AG09319 (cell line): ENCODE measurements at places on chromosomes 4 and X.

- no peak for DNase-seq
Measured at GRCh38 chr4:15245006-15245530, 182.8 kb upstream of the C1QTNF7 start.

GRCh38 chr4:6687947-6688878, 5.5 kb upstream of the S100P start:
- no peak for DNase-seq

GRCh38 chrX:17878028-17878670, 17.1 kb upstream of the RAI2 start:
- no peak for DNase-seq

GRCh38 chr4:161404346-161405110, 759.3 kb downstream of the FSTL5 start:
- DNase-seq = no peak

DNA sequence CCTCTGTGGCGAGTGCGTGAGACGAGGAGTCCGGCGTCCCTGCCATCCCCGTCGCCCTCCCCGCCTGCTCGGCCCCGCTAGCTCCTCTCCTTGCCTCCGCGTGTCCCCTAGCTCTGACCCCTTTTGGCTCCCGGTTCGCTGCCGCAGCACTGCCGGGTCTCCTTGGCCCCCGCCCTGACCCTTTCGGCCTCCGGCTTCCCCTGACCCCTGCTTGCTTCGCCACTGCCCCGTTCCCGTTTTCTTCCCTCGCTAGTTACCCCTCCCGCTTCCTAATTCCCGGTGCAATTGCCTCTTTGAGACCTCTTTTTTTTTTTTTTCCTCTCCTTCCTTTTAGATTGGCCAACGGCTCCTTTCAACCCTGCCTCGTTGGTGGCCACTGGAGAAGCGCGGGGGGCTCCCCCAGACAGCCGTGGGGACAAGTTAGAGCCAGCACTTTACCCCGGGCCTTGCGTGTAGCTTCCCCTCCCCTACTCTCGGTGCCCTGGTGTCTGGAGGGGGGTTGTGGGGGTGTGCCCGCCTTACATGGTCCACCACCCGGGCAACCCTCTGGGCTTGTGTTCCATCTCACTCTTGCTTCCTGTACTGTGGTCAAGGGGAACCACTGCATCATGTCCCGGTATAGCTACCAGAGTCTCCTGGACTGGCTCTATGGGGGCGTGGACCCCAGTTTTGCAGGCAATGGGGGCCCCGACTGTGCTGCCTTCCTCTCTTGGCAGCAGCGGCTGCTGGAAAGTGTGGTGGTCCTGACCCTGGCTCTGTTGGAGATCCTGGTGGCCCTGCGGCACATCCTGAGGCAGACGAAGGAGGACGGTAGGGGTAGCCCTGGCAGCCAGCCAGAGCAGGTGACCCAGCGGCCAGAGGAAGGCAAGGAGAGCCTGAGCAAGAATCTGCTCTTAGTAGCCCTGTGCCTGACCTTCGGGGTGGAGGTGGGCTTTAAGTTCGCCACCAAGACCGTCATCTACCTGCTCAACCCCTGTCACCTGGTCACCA, 548 bp downstream of the TMEM164 start:
- no peak for DNase-seq

DNA sequence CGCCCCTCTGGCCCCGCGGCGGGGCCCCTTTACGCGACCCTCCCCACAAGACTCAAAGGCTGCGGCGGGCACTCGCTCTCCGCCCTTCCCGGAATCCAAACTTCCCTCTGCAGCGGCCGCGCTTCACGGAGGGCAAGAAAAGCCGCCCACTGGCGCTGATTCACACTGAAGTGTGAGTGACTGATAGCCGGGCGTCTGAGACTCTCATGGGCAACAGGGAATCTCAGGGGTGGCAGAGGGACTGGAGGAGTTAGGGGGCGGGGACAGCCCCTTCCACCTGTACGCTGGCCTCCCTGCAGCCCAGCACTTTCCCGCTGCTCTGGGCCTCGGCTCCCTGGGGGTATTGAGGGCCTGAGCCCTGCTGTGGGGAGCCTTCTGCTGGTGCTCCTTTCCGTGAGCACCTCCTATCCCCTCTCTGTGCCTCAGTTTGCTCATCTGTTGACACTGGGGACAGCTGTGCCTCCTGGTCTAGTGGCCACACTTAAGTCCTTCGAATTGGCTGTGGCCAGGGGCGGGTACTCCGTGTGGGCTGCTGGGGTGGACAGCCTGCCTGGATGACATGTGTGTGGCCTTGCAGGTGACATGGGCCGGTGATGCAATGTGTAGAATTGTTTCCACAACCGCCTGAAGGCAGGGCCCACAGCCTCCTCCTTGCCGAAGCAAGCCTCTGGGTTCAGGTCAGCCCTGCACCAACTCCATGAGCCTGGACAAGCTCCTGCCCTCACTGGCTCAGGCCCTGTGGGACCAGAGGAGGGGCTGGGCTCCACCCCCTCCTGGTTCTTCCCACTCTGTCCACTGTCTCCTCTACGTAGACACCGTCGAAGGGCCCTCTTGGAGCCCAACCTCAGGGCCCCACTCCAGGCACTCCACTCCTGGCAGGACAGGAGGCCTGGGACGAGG, 951 bp downstream of the SH3BP2 start:
- DNase-seq = no peak

GRCh38 chr4:68735106-68735505, 64.7 kb upstream of the UGT2B15 start:
- no peak for DNase-seq

DNA sequence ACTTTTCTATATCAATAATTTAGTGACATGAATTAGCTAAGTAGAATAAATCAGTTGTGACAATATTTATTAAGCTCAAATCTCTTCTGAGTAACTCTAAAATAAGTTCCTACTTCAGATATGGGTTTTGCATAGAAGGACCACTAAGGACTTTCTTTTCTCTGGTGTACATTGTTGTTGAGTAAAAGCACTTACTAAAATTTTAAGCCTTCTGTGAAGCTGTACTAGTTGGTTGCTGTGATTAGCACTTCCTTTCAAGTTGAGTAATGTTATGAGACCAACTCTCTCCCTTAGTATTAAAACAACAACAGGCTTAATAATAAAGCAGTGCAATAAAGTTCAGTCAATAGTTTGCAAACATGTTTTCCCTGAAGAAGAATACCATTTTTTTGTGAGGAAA, 667.4 kb upstream of the NDST4 start:
- DNase-seq = no peak
